Transverse colon (tissue), 4 donors: ENCODE measurements at places on chromosomes 5 and 9. TPM values are rescaled to one million over a fixed set of nuclear protein-coding genes. Genes with fewer than 3 reads are reported as not detected.

GRCh38 chr5:137091472-137091871 lies 407.7 kb downstream of the SPOCK1 start:
- no peak for DNase-seq

- DNase-seq: no peak
Measured at GRCh38 chr5:112757468-112758208, 20.0 kb downstream of the APC start.

GRCh38 chr9:88927510-88927909 lies 63.8 kb upstream of the S1PR3 start:
- DNase-seq: no peak

- DNase-seq: no peak
Measured at GRCh38 chr5:109744261-109744660, 54.5 kb downstream of the MAN2A1 start.

DNA sequence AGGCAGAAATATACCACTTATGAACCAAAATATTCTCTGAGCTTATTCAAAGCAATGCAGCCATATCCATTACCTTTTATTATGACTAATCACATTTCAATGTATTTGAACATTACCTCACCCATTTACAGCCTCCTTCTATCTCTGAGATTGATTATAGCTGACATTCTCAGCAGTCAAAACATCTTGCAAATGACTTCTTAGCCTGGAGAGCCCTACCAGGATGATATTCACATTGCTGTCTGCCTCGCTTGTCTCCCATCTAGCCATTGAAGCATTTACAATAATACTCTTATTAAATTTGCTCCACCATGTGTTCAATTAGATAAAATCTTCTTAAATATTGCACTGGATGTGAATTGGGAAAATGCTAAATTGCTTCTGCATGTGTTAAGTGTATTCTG lies 1879.9 kb upstream of the ACO1 start:
- DNase-seq: no peak

DNA sequence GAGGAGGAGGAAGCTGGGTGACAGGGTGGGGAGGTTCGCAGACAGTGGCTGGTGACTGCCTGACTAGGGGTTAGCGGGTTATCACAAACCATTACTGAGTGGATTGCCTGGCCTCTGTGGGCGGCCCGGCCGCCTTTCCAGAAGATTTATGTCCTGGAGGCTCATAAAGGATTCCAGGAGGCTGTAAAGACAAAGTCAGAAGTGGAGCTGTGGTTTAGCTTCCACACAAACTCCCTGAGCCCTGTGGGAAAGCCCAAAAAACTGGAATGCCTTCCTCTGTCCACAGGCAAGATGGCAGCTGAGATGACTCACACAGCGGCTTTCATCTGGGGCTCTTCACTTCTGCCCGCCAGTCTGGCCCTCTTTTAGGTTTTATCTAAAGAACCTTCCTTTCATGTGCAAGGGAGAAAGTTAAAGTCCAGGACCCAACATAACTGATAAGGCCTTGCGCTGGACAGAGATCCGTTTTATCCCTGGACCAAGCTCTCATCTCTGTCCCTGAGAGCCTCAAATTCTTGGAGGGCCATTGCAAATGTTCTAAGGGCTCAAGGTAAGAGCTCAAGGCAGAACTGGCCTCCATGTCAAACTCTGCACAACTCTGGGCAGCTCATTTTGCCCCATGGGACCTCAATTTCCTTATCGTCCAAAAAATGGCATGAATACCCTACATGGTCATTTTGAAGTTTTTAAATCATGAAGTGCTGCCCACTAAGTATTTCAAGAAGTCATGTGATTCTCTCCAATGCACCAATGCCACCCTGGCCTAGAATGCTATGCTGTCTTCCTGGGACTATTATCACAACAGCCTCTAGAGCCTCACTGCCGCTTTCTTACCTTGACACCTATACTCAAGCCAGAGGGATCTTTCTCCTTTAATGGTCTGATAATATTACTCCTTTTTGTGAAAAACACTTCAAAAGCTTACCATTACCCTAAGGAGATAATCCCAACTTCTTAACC lies 249.4 kb upstream of the TRIM32 start:
- no peak for DNase-seq

DNA sequence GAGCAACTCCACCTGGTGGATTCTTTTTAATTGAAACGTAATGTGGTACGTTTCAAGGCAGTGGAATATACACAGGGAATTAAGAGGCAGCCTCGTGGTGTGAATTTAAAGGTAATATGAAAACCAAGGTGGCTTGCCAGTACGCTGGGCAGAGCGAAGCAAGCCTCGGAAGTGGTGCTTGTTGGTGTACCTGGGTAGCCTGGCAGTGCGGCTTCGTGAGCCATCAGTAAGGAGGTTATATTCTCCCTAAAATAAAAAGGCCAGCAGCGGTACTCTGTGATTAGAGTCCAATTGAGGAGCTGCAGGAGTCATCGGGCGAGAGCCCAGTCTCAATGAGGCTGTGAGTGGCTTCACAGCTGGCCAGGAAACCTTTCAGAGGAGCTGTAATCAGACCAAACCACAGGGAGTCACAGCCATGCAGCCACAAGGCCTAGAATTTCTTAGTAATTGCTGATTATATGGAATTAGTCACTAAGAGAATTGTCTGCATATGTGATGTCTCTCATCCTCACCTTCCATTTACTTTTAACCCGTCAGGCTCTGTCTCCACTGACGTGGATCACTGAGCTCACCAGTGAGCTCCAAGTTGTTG lies 57.7 kb downstream of the DCP2 start:
- no peak for DNase-seq

- no peak for DNase-seq
Measured at GRCh38 chr9:13032585-13032984, 246.9 kb downstream of the MPDZ start.

DNA sequence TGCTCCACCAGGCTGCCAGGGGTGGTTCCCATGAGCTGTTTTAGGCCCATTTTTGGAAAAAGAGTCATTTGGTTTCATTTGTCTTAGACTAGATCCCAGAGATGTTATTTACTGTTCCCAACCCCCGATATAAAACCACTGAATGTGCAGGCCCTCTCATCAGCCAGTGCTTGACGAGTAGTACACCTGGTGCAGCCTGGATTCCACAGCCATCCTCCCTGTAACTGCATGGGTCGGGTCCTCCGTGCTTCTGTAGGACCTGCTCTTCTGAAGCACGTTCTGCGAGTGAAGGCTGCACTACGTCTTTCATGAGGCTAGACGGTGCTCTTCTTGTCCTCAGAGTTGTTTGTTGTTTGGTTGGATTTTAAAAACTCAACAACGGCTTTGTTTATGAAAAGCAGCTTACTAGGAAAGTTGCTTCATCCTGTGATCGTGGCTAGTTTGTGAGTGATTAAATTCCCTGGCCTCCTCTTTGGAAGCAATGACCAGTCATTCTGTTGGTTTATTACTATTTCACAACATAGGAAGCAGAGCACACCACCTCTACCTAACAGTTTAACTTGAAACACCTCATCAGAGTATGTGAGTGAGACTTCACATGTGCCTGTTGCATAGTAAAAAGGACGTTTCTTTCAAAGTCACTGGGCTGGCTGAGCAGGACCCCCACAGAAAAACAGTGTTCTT lies 135.2 kb downstream of the AOPEP start:
- no peak for DNase-seq

DNA sequence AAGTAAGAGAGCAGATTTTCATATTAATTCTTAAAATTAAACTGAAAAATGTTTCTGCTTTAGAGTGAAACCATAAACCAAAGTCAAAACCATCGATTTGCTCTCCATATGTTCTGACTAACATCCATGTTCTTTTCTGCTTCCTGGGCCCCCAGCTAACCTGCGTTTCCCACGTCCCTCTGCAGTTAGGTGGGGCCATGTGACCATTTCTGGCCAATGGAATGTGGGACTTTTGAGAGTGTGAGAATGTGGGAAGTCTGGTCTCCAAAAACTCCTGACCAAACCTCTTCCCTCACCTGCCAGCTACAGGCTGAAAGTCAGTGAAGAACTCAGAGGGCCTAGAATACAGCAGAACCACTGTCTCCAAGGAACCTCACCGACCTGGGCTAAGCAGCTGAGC lies 44.9 kb downstream of the ANKH start:
- no peak for DNase-seq

- DNase-seq: no peak
Measured at GRCh38 chr9:18982262-18982620, 50.8 kb downstream of the SAXO1 start.

DNA sequence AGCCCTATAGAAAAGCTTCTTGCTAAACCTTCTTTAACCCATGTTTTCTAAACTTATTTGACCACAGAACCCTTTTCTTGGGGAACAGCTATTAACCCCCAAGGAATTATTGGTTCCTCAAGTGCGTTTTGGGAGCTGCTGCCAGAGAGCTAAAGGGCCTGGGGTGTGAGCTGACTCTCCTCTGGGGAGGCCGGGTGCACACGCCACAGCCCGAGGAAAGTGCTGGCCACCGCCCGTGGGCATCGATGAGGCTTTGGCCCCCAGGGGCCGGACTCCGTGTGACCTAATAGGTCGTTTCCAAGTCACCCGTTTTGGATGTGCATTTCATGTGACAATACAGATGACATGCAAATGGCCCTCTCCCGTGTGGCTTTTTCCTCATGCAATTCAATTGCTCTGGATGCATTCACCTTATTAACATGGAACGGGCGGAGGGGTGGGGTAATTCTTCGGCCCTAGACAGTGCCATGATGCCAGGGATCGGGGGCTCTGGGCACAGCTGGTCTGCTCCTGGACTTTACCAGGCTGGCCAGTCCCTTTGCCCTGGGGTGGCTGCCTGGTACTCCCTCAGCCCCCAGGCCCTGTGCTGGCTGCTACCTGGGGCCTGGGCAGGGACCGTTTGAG lies 19.5 kb downstream of the PLPP7 start:
- DNase-seq: no peak

DNA sequence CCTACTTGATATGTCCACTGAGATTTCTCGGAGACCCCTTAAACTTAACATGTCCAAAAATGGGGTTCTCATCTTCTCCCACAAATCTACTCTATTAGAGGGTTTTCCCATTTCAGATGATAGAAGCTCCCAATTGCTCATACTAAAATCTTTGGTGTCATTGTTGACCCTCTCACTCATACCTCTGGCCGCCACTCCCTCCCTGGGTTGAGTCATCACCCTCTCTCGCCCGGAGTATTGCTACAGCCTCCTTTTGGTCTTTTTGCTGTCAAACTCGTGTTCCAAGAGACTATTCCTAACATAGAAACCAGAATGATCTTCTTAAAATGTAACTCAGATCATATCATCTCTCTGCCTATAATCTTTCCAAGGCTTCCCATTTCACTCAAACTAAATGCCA lies 91.0 kb upstream of the GNAQ start:
- DNase-seq: no peak

GRCh38 chr5:74392711-74393351 lies 247.7 kb downstream of the ENC1 start:
- no peak for DNase-seq

DNA sequence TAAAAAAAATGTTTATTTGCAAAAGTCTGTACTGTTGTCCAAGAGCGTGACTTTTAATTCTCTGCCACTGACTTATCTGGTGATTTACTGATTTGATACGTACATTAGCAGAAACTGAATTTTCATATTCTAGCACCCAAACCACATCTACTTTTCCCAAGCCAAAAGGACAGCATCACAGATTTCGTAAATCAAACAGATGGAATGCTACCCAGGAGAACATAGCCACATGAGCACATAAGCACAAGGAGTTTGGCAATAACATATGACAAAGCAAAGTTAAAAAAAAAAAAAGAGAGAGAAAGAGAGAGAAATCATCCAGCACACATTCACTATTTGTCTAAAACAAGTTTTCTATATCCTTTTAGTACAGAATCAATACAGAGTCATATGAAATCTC lies 83.7 kb downstream of the HINT1 start:
- DNase-seq: no peak

DNA sequence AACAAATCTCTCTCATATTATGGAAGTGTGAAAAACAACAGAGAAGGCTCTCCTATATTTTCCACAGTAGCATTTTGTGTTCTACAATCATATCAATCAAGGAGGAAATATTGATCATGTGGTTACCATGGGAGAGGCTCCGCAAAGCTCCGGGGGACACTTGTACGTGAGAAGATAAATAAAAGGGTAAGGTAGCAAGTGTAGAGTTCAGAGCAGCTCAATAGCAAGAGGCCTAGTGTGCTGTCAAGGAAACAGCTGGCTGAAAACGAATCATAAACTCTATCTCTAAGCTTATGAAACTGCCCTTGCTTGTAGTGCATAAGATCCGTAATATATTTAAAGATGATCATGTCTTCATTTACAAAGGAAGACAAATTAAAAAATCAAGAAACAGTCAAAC lies 57.5 kb downstream of the CDH18 start:
- no peak for DNase-seq

DNA sequence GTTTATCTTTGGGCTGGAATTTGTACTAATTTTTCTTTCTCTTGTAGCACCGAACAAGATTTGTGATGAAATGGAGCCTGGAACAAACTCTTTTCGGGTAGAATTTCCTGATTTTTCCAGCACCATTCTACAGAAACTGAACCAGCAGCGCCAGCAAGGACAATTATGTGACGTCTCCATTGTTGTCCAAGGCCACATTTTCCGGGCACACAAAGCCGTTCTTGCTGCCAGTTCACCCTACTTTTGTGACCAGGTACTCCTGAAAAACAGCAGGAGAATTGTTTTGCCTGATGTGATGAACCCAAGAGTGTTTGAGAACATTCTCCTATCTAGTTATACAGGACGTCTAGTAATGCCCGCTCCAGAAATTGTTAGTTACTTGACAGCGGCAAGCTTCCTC lies 27.6 kb downstream of the ZBTB43 start:
- no peak for DNase-seq

GRCh38 chr9:77883133-77883532 lies 148.5 kb downstream of the GNAQ start:
- DNase-seq: no peak

DNA sequence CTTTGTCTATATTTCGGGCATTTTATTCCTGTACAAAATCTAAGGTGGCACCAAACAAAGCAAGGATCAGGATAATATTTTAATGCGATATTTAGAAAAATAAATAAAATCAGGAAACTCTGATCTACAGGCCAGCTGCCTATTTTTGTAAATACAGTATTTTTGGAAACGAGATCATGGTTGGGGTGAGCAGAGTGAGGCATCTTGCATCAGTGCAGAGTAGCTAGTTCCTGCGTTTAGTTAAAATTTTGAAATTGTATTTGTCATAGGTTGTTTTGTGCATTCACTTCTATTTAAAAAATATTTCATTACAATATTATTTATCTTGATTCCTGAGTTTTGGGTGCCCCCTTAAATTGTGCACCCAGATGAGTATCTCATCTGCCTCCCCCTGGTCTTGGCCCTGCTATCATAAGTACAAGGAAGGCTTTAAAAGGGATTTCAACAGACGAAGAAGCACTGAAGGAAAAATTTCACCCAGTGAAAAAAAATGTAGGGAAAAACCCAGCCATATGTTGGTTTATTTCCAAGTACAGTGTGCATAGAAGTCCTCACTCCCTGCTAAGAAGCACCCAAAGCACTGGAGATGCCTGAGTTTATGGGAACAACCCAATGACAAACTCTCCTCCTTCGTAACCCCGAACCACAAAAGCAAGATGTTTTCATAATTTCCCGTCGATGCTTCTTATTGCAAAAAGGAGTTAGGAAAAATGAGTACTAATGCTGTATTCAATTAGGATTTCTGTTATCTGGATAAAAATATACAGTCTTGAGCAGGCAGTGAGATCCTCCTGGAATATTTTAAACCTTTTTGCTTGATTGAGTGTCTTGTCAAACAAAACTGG lies 304.7 kb upstream of the CLINT1 start:
- DNase-seq: no peak

The SEMA4D gene
- total RNA-seq: 8.7 TPM

The PCDHGC5 gene
- 0.20 TPM for total RNA-seq

The FAM221B gene
- total RNA-seq: not detected

The NKD2 gene
- total RNA-seq: not detected

The CD74 gene
- total RNA-seq: 54.3 TPM

The ARID3C gene
- not detected for total RNA-seq

The PDLIM4 gene
- total RNA-seq: 43.4 TPM

The SURF2 gene
- total RNA-seq: 3.7 TPM

The CDC20B gene
- not detected for total RNA-seq
